ENCODE measurements at places on chromosomes 2 and 18.

GRCh38 chr18:60044290-60045006, 144.7 kb downstream of the PMAIP1 start:
- no peak for DNase-seq

GRCh38 chr2:3139906-3140305, 237.7 kb downstream of the EIPR1 start:
- no peak for DNase-seq

- DNase-seq: no peak
Measured at GRCh38 chr2:234437642-234438304, 59.1 kb downstream of the ARL4C start.

DNA sequence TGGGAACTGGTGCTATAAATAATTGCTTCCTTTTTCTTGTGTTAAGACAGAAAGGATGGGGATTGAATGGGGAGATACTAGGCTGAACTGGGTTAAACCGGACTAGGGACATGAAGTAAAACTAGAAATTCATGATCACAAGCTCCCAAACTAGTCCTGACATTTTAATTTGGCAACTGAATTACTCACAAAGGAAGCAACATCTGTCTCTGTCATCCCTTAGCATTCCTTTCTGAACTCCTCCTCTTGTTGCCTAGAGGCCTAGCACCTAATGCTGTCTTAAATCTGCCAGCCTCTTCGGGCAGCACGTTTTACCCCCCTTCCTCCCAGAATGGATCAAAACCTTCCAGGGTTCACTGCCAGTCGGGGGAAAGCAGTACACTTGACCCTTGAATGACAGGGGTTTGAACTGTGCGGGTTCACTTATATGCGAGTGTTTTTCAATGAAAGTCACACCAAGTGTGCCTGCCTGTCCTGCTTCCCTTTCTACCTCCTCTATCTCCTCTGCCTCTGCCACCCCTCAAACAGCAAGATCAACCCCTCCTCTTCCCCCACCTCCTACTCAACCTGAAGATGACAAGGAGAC, 8.2 kb downstream of the KCTD1 start:
- no peak for DNase-seq

DNA sequence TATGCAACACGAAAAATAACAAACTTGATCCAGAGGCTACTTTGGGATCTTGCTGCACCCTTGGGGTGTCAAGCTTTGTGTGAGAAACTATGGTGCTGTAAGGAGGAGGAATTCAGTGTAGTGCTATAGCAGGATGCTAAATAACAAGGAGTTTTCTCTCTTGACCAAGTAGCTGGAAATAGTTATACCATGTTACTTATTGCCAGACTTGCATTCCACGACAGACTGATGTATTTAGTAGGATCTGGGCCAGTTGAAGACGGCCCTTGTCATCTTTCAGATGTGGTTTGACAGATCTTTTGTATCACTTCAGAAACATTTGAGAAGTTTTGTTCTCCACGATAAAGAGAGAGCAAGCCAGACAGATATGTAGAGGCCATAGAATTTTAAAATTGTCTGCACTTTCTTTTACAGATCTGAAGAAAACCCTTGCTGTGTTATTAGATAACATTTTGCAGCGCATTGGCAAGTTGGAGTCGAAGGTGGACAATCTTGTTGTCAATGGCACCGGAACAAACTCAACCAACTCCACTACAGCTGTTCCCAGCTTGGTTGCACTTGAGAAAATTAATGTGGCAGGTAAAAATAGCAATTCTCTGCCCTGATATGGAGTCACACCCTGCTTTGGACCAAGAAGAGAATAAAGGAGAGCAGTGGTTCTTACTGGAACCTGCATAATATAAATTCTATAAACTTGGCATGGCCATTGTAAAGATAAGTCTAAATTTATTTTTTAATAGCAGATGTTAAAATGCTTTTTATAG, 16.3 kb downstream of the MGAT5 start:
- no peak for DNase-seq

GRCh38 chr2:166193407-166193806, 65.6 kb upstream of the SCN1A start:
- no peak for DNase-seq

DNA sequence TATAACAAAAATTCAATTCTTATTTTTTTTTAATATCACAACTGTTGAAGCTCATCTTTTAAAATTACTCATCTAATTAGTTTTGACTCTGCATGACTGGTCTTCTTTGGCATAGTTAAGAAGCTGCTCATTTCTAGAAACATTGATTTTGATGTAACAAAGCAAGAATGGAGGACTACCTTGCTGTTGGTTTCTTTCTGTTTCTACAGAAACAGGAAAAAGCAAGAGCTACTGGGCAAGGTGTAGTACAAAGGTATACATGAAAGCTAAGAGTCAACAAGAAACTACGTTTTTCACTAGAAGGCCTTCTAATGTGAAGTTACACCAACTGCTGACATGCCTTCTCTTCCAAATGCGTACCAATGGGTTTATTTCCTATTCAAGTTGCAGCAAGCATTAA, 90.6 kb upstream of the SYT4 start:
- no peak for DNase-seq

DNA sequence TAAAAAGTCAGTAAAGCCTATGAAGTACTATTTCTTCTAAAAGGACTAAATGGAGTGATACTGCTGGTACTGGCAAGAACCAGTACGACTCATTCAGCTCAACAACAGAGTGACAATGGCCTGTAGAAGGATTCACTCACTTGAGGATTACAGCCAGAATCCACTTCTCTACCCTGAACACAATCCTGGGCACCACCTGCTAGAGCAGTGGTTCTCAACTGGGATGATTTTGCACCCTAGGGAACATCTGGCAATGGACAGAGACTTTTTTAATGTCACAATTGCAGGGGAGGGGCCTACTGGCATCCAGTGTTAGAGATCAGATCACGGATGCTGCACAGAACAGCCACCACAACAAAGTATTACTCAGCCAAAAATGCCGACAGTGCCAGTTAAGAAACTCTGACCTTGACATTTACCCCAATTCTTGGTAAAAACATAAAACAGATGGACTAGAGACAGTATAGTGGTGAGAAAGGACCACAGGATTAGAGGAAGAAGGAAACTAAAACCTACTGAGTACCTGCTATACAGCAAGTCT, 5.0 kb downstream of the SPIRE1 start:
- peak; percentile 85 for DNase-seq

DNA sequence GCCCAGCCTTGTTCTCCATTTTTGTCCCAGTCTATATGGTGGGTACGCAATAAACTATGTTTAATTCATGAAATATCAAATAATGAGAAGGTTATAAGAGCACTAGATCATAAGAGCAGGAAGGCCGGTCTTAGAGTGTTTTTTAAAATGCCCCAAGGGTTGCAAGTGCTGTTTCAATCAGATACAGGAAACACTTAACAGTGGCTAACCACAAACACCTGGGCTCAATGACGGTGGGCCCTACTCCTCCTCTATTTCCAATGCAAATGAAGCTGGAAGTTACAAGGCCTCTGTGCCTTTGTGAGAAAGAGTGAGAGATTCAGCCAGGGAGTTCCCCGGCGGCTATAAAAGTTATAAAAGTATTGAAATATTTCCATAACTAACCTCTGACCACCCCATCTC, 18.9 kb upstream of the WDR33 start:
- peak; percentile 62 for DNase-seq

DNA sequence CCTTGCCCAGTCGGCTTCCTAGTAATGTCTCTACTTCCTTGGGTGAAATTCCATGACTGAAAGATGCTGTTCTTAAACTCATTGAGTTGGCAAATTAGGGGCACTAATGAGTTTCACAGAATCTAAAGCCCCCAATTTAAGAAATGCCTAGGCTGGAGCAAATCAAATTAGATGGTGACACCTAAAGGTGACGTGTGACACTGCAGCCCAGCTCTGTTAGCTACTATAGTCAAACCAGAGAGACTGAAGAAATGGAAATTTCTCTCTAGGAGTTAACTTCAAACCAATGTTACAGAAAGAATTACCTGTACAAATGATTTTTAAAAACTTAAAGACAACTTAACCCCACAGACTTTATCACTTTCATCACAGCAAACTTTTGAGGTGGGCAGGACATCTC, 37.2 kb downstream of the LCT start:
- DNase-seq: no peak

GRCh38 chr2:161122772-161123530, 37.3 kb upstream of the TANK start:
- peak; percentile 67 for DNase-seq

DNA sequence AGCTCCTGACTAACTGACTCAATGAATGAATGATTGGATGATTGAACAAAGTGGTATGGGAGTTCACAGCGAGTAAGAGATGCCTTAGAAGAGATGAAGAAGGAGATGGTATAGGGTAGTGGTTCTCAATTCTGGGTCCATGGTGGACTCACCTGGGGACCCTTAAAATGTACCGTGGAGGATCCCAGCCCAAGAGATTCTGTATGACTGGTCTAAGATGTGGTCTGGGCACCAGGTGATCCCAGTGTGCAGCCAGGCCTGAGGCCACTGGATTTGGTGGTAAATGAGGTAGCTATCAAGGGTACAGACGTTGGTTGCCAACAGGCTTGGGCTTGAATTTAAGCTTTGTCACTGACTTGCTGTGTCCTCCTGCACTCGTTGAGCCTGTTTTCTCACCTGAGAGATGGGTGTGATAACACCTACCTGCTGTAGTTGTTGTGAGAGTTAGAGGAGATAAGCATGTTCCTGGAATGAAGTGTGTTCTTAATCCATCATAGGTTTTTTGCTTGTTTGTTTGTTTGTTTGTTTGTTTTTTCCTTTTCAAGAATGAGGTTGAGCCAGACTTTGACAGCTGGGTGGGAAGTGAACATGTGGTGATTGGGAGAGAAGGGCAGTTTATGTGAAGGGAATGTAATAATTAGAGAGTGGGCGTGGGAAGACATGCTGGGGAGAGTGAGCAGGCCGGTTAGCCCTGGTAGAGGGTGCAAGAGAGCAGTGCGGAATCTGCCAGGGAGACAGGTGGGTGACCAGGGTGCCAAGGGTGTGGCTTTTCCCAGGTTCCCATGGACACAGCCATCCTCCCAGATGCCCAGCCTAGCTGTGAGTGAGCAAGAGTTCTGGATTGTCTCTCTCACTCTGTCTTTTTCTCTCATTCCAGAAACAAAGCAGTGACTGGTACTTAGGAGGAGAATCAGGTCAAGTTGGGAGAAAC, 31.4 kb upstream of the IL1B start:
- no peak for DNase-seq

DNA sequence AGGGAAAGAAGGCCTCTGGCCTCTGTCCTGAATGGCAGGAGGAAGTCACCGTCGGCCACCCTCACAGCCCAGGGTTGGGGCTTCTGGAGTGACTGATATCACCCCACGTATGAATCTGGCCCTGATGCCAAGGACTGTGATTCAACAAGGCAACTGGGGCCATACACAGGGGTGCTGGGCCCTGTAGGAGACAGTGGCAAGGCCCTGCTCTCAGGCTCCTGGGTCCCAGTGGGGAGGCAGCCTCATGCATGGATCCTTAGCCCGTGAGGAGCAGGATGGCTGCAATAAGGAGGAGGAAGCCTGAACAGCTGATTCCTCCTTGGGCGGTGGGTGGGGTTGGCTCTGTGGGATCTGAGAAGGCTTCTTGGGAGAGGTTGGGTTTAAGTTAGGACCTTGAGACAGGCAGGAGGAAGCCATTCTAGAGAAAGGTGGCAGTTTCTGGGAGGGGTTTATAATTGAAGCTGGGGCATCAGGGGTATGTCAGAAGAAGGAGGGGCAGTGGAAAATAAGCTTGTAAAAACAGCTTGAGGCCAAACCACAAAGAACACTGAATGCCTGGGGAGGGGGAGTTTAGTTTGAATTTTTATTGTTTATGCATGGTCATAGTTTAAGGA, 42.8 kb upstream of the LAPTM4A start:
- no peak for DNase-seq

DNA sequence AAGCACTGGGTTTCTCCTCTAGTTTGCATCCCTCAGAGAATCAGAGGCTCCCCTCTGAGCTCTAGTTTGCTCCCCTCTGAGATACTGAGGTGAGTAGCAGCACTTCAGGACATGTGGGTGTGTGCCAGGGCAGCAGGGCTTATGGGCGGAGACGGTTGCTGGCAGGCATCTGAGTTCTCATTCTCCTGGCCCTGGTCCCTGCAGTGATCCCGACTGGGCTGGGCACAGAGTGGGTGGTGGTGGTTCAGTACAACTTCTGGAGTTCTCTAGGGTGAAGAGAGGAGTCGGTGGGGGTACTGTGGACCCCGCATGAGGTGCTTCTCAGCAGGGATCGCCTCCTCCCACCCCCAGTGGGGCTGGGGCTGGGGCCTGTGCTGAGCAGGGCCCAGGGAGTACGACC, 47.9 kb downstream of the BOLA3 start:
- peak; percentile 37 for DNase-seq

DNA sequence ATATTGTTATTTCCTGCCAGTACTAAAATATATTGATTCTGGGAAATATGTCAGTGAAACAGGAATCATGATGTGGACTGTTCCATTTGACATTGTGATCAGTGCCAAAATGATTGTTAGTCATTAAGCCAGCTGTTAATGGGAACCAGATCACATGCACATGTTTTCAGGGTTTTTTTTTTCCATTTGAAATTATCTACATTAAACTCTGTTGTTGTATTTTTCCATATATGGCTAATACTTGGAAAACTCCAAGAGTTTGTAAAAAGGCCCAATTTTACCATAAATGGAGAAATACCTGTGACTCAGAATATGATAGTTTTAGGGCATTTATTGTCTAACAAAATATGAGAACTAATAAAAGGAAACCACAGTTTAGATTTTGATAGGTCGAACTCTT, 13.4 kb downstream of the ITGAV start:
- DNase-seq: no peak

DNA sequence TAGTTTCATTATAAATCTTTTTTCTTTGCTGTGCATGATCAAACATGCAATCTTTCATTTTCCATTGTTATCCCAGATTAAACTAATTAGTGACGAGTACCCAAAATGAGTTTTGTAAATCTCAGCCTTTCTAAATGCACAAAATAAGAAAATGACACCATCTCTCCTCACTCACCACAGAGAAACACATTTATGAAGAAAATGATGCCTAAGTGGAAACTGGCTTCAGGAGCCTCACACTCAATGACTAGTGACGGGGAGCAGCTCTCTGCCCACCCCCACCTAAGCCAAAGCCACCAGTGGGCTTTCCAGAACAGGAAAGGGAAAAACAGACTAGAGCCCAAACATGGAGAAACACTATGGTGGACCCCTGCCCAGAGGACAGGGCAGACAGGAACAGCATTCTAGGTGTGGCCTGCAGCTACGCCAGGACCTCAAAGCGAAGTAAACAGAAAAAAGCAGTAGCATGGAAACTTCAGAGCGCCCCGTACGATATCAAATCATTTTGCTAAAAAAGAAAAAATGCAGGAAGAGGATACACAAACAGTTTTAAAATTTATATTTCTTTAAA, 113.5 kb downstream of the RBMS1 start:
- no peak for DNase-seq

- no peak for DNase-seq
Measured at GRCh38 chr2:170886386-170886785, 42.7 kb upstream of the GORASP2 start.

GRCh38 chr18:12943215-12943614, 4.6 kb upstream of the SEH1L start:
- no peak for DNase-seq

DNA sequence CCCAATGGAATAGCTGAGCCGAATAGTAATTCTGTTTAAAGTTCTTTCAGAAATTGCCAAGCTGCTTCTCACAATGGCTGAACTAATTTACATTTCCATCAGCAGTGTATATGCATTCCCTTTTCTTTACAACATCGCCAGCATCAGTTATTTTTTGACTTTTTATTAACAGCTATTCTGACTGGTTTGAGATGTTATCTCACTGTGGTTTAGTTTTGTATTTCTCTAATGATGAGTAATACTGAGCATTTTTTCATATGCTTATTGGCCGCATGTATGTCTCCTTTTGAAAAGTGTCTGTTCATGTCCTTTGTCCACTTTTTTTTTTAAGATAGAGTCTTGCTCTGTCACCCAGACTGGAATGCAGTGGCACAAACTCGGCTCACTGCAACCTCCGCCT, 100.7 kb downstream of the C2orf74 start:
- DNase-seq: peak; percentile 22
